ENCODE measurements at places on chromosomes 1 and 21. TPM values are rescaled to one million over a fixed set of nuclear protein-coding genes. Genes with fewer than 3 reads are reported as not detected.

- no peak for DNase-seq
Measured at GRCh38 chr1:189675712-189676244, 801.9 kb downstream of the BRINP3 start.

DNA sequence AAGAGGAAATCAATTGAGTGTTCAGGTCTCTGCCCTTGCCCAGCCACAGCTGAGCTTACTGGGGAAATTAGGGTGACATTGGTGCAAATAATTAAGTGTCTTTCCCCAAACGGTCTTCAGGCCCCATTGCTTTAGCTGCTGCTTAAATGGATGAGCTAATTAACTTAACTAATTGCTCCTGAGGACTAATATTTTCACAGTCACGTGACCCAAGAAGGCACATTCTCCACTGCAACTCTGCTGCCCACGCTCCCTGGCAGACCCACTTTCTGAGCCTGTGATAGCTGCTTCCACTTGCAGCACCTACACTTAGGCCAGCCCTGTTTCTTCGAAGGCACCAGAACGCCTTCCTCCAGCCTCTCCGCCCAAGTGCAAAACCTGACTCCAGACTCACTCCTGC lies 56.2 kb downstream of the SYT2 start:
- DNase-seq: no peak

- no peak for DNase-seq
Measured at GRCh38 chr21:43206231-43207042, 37.6 kb downstream of the CRYAA start.

DNA sequence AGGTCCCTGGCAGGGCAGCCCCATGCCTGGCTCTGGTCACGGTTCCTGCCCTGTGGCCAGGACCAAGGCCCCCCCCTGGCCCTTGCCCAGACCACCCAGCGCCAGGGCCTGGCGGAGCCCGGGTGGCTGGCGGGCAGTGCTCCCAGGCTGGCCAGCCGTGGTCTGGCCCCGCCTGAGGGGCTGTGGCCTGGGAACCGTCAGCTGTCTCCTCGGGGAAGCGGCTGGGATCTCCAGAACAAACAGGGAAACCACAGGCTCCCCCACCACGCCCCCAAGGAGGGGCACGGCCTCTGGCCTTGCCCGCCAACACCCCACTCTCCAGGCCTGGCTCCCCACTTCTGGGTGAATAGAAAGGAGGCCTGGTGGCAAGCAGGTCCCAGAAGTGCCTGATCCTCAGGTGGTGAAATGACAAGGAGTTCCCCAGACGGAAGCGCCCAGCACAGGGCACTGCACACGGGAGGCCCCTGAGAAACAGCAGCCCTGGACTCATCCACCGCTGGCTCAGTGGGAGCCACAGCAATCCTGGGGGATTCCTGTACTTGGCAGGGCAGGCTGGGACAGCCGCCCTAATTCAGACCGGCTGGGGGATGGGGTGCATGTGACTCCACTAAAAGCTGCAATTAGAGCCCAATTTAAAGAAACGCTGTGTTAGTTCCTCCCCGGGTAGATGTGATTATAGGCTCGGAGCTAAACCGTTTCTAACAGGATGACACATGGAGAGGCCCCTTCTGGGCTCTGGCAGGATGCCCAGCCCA lies 78.9 kb downstream of the RAP1GAP start:
- no peak for DNase-seq

Gene TEDDM1
- 0.16 TPM for polyA plus RNA-seq

Measured in small intestine (tissue), 16 donors.